NCI-H446 (cell line): ENCODE measurements at places on chromosomes 2 and 18.

DNA sequence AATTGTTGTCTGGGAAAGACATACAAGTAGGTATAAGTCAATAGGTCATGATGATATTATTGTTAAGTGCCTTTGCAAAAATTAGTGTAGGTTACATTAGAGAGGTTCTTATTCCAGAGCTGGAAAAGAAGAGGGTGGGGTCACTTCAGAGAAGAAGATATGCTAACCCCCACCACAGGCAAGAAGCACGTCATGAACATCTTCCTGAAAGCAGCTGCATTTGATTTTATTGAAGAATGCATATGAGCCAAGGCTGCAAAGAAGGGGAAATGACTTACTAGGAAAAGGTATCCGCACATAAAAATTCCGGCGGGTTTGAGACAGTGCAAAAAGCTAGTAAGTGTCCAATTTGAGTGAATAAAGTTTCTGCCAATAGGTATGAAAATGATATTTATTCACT, 195.3 kb upstream of the CDH2 start:
- no peak for DNase-seq

DNA sequence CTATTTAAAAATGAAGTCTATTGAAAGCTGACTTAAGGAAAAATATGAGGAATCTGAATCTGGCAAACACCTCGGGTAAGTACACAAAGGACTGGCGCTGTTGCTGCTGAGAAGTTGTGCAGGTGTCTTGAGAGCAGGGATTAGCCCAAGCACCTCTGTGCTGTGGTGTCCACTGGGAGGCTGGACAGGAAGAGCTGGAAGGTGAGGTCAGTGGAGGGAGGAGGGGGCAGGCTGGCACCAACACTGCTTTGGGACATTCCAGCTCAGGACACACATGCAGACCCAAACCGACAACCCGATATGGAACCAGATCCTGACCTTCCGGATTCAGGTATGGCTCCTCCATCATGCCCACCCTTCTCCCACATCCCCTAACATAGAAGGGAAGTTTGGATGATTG, 20.6 kb downstream of the FER1L5 start:
- DNase-seq, result no peak

DNA sequence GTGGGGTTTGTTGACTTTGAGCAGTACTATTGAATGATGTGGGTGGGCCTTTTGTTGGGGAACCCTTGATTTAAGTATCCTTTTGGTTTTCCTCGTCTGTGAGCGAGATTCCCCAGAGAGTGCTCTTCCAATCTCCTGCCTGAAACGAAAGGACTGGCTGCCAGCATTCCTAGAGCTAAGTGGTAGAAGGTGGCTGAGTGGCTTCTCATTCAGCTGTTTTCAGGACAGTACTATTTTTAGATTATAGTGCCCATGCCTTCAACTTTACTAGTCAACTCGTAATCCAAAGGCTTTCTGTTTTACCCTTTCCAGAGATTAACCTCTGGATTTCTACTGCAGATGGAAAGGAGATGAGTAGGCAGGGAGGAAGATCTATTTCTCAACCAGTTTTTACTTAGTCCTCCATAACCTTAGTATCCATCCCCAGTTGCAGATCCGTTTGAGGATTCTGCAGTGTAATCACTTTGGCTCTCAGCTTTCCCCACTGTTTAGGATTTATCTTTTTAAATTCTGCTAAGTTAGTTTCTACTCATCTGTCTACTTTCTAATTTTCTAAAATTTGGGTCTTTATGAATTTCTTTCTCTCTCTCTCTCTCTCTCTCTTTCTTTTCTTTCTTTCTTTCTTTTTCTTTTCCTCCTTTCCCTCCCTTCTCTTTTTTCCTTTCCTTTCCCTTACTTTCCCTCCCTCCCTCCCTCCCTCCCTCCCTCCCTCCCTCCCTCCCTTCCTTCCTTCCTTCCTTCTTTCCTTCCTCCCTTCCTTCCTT, 9.2 kb downstream of the SLC4A1AP start:
- DNase-seq, result no peak

DNA sequence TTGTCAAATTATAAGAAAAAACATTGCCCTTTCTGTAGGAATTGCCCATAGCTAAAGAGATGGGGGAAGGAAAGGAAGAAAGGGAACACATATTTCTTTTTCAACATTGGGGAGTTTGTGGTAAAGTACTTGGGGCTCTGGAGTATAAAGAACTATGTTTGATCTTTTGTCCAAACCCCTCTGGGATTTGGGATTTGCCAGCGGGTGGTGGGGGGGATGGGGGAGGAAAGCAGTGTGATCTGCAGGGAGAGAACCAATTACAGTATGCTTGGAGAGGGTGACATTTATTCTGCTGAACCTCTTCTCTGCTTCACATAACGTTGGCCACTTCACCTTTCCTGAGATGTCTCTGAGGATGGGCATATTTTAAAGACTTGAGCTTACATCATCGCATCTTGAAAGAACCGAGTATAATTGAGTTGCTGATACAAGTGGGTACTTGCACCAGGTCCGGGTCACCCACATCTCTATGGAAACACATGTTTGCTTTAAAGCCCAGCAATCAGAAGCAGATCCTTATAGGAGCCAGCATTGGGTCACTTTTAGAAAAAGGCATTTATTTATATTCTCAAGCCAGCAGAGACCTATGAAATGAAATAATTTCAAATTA, 73.1 kb downstream of the SPATS2L start:
- DNase-seq, result no peak

GRCh38 chr18:11488175-11488574, 121.2 kb upstream of the SLC35G4 start:
- DNase-seq, result no peak

DNA sequence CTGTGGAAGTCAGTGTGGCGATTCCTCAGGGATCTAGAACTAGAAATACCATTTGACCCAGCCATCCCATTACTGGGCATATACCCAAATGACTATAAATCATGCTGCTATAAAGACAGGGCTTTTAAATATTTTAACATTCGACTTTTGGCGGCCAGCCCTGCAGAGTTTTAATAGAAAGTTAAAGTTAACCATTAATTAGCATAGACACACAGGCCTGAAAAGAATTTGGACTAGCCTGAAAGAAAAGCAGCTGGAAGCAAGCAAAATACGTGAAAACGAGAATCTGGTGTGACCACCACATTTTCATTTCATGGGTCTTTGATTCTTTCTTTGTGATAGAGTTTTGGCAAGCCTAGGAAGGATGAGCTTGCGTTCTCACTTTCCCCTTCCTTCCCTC, 184.0 kb downstream of the SCG2 start:
- peak; percentile 80 for DNase-seq

DNA sequence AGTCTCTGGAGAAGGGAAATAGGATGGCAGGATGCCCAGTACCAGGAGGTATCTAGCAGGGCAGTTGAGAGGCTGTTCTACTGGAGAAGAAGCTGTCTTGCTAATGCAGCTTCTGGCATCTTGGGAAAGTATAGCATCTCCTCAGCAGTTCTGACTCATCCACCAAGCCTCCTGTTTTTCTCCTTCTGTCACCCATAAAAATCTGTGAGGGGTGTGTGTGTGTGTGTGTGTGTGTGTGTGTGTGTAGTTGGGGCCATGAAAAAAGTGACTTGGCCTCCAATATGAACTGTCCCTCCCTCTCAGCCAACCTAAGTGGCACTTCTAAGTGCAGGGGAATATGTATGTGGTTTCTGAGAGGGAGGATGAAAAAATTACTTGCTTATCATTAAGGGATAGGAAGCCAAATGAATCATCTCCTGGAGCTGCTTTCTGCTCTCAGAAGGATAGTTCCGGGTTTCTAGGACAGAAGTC, 83.9 kb downstream of the CBLN2 start:
- DNase-seq, result no peak

DNA sequence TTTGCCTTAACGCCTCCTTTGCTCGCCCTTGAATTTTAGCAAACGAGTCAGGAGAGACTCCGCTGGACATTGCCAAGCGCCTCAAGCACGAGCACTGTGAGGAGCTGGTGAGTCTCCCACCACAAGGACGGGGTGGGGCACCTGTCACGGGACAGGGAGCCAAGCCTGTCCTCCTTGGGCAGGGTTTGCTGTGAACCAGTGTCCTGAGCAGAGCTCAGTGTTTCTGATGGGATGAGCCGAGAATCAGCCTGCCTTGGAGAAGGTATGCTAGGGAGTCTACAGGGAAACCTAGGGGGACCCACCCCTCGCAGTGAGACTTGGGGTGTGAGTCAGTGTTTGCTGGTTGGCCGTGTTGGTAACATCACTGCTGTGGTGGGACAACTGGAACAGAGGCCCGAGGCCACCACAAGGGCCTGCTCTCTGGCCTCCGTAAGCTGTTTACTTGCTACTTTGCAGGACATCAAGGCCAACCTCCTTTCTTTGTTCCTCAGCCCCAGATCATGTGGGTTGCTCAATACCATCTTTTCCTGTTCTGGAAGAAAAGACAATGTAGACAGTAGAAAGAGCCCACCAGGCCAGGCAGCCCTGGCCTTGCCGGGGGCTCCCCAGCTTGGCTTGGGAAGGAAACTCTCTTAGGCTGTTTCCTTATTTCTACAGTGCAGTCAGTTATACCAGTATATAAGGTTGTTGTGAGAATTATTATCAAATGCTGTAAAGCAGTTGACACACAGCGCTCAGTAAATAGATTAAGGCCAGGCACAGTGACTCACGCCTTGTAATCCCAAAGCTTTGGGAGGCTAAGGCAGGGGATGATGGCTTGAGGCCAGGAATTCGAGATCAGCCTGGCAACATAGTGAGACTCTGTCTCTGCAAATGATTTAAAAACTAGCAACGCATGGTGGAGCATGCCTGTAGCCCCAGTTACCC, 42.4 kb downstream of the ITGB1BP1 start:
- peak; percentile 84 for DNase-seq

DNA sequence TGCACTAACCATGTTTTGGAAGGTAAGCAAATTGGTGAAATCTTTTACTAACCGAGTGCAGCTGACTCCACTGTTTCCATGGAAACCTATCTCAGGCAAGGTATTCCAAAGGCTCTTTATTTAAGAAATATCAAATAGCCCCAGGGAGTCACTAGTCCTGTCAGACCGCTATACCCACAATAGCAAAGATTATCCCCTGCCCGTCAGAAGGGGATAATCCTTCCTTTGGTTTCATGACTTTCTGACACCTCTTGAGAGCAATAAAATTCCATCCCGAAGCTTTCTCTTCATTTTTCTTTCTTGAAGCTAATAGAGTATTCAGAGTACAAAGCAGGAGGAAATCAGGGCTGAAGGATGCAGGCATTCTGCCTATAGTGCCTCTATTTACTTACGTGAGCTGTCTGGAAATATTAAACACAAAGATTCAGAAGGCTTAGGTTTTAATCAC, 34.7 kb upstream of the MAP2 start:
- peak; percentile 8 for DNase-seq

DNA sequence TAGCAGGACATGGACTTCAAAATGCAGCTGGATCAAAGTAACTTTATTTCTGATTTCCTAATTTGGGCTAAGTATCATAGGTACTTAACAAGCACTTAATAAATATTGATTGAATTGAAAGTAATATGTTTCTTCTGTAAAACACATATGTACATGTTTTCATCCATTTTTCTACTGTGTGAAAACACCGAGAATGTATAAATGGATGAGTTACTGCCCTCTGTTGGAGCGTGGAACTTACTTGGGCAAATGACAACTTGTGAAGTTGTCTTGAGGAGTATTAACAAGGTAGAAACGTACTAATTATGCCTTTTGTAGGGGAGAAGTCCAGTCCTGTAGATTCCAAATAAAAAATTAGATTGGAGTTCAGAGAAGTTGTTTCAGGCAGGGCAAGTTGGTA, 87.2 kb downstream of the PHLPP1 start:
- no peak for DNase-seq
